Sciatic nerve (tissue), 2 donors: ENCODE measurements at places on chromosomes 6 and 20.

- DNase-seq = no peak
These were observed 71.5 kb downstream of the DLGAP4 start for GRCh38 chr20:36377348-36378326.

DNA sequence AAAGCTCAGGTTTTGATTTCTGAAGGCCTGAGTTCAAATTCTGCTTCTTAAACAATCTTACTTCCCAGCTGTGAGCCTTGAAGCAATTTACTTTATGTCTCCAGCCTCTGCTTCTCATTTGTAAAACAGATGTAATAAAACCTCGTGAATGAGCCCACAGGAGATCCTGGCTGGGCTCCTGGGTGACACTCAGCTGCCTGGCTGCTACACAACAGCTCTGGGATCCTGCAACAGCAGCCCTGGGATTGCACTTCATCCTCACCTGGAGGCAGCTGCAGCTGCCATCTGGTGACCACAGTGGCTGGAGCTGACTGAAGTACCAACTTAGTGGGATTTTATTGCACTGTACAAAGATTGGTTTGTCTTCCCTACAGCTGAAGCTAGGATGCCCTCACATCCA, 98.6 kb downstream of the NDUFAF5 start:
- DNase-seq = no peak

DNA sequence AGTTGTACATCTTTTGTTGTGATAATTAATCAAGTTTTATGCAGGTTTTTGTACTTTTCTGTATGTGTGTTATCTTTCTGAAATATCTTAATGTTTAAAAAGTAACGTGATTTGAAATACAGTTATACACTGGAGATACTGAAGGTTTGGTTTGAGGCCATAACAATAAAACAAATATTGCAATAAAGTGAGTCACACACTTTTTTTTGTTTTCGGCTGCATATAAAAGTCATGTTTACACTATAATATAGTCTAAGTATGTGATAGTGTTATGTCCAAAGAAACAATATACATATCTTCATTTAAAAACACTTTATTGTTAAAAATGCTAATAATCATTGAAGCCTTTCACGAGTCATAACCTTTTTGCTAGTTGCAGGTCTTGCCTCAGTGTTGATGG, 473.1 kb upstream of the GJE1 start:
- DNase-seq = no peak

- DNase-seq = no peak
These were observed 735 bp upstream of the LY6G6F start for GRCh38 chr6:31705931-31706330.
